ENCODE measurements at places on chromosomes 5 and 9. TPM values are rescaled to one million over a fixed set of nuclear protein-coding genes. Genes with fewer than 3 reads are reported as not detected.

The LVRN gene
- total RNA-seq = 1.9 TPM

The CACNA1B gene
- total RNA-seq = not detected

GRCh38 chr9:114921171-114921570, 9.2 kb downstream of the TNFSF8 start:
- no peak for DNase-seq

GRCh38 chr9:928363-929042, 48.0 kb upstream of the DMRT3 start:
- DNase-seq = no peak

DNA sequence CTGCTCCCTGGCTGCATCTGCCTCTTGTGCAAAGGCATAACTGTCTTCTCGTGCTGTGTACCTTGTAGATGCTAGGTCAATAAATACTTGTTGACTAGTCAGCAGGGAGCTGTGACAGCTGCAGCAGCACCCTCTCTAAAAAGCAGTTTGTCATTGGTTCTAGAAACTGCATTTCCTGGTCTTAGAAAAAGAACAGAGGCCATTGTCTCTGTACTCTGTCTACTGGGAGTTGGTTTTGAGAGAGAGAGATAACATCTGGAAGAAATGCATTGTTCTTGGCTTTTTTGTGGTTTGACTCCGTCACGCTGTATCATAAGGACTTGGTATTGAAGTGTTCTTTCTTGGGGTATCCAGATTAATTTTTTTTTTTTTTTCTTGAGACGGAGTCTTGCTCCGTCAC, 32.3 kb downstream of the SH3GLB2 start:
- no peak for DNase-seq

DNA sequence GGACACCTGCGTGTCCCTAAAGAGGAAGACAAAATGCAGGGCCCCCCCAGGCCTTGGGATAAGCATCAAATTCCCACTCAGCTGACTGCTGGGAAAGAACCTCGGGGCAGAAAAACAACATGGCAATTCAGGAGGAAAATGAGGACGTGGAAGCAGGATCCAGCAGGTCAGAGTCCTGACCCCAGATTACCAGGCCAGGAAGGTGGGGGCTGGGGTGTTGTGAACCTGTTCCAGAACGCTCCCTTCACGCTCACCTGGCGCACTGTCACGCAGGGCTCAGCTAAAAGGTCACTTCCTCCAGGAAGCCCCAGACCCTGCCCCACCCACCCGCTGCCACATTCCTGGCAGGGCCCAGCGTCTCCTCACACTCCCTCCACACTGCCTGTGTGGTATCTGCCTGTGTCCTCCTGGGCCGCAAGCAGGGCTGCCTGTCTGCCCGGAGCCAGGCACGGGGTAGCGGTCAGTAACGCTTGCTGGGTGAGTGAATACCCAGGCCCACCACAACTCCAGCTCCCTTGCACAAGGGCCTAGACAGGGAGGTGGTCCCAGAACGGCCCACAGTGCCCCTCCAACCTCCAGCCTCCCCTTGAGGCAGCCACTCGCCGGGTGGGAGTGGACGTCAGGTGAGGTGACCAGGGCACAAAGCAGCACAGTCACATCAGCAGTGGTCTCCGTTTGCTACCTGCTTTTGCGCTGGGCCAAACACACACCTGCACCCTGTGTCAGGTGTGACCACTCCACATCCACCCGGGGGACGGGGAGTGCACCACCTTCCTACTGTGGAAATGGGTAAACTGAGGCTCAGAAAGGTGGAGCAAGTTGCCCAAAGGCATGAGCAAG, 18.1 kb downstream of the VAV2 start:
- no peak for DNase-seq

GRCh38 chr9:135117281-135117680, 29.8 kb downstream of the OLFM1 start:
- no peak for DNase-seq

DNA sequence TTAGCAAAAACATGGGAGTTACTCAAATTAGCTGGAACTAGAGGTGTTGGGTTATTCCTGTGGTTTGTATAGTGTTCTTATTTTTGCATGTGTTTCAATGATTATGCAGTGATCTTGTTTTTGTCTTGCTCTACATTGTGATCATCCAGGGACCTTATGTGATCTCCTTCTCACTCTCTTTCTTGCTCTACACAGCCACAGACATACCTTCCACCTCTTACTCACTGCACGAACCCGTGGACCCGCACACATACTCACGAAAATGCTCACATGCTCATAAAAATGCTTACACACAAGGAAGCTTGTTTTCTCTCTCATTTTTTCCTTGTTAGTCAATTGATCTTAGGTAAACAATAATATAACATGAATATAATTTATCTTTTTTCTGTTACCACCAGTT, 187.1 kb downstream of the KDM4C start:
- DNase-seq = no peak

- DNase-seq = no peak
Measured at GRCh38 chr9:98150721-98151120, 31.7 kb upstream of the TRIM14 start.

DNA sequence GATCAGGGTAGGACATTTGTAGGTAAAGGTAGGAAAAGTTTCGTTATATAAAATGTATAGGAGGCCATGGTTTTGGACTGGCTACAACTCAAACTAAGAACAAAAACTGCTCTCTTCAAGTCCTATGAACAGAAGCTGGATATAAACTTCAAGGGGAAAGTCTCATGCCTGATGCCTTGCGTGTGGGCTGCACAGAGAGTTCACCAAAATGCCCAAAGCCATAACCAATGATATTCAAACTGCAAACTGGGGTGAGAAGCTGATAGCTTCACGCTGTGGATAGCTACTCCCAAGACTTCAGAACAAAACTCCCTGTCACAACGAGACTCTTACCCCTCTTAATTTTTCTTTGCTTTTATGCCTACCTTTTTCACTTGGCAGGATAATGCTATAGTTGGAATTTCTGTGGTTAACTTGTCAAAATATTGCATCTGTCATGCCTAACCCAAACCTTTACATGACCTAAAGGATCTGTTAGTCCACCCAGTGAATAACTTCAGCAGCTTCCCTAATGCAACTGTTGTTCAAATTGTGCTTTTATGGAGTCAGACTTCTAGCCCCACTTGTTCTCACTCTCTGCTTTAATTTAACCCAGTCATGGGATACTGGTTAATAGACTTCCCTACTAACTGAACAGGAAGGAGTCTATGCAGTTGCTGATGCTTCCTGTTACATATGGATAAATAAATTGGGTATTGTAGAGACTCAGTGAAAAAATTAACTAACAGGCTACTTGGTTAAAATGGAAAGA, 71.9 kb downstream of the SFXN1 start:
- no peak for DNase-seq
